ENCODE measurements at places on chromosomes 3 and 15.

DNA sequence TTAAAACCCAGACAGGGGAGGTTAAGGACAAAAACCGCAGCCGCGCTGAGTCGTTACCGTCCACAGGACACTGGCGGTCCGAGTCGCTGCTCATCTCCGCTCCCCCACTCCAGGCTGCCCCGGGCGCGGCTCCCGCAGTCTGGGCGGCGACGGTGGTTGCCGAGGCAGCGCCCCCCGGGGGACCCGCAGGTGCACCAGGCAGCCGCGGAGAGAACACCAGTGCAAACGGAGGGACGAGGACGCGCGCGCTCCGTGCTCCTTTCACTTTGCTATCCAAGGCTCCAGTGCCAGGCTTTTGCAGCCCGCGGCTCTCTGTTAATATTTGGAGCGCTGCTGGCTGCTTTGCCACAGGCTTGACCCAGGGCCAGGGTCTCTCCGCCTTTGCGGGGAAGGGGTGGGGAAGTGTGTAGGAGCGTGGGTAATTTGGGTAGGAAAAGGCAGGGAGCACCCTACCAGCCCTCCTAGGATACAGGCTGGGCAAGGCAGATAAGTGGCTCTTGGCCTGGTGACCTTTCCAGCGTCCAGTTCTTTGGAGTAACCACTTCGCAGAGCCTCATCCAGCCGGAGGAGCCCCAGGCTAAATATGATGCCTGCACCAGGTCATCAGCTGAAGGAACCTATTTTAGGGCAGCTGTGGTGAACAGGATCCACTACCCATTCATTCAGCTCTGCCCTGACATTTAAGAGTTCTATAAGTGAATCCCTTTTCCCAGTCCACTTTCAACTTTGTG is at the start of gene GADL1:
TSS of gene GADL1 (minus strand) at position 141 of the 731 bp plus-strand sequence. CDS start at position 94, 47 bp downstream.
- DNase-seq: no peak

- no peak for DNase-seq
Observed at GRCh38 chr15:71237456-71238188, 122.4 kb downstream of the THSD4 start.

- no peak for DNase-seq
Observed at GRCh38 chr15:65730549-65731172, 61.4 kb downstream of the DENND4A start.

GRCh38 chr3:10550705-10551104 is 45.3 kb upstream of the ATP2B2 start:
- DNase-seq: no peak

GRCh38 chr15:90885432-90886290 is 1.4 kb downstream of the FES start:
- DNase-seq: peak; percentile 68

GRCh38 chr3:53885239-53885638 is 3.3 kb upstream of the ACTR8 start:
- no peak for DNase-seq

- DNase-seq: no peak
Observed at GRCh38 chr15:99909592-99910295, 176.5 kb upstream of the LYSMD4 start.

GRCh38 chr3:151775314-151776258 is 38.3 kb upstream of the AADAC start:
- DNase-seq: no peak

- DNase-seq: no peak
Observed at GRCh38 chr3:189773056-189773455, 141.9 kb downstream of the TP63 start.

DNA sequence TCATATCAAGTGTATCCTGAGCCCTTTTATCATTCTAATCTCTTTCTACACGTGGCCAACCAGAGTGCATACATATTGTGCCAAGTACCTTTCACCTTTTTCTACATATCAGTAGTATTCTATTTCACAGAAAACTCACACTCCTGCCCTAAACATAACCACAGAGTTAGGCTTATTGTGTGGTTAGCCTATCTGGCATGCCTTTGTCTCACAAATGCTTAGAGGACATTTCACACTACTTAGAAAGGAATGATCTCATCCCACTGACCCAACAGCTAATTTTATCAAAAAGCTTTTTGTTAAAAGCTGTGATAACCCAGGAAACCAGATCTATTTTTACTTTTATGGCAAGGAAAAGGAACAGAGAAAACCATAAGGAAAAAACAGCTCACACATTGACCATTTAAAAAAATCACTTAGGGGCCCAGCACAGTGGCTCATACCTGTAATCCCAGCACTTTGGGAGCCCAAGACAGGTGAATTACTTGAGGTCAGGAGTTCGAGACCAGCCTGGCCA is 17.8 kb upstream of the MAP4 start:
- DNase-seq: no peak

GRCh38 chr15:40449275-40449674 is 8.5 kb downstream of the BAHD1 start:
- no peak for DNase-seq

DNA sequence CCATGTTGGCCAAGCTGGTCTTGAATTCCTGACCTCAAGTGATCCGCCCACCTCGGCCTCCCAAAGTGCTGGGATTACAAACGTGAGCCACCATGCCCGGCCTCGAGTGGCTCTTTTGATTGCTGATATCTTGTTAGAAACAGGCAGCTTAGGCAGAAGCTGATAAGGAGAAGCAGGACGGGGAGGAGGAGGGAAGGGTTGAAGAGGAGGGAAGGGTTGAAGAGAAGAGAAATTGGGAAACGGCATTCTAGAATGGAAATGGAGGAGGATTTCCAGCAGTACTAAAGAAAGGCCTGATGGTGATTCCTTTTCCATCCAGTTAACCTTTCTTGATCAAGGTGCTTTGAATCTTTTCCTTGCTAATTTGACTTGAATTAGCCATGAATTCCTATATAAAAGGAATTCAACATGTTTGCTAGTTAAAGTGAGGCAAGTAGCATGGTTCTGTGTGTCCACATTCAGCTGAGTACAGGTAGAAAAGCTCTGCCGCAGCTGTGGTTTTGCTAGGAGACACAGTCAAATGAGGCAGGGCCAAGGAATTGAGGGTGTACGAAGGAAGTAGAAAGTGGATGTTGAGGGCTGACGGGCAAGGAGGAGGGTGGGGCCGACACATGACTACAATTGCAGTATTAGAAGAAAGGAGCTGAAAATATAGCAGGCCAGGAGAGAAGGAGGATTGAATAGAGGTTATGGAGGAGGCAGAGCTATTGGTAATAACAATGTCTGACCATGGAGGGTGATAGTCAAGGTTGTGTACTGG is 27.2 kb upstream of the ATP1B3 start:
- DNase-seq: no peak

- DNase-seq: no peak
Observed at GRCh38 chr3:115194476-115194875, 47.4 kb upstream of the ZBTB20 start.

DNA sequence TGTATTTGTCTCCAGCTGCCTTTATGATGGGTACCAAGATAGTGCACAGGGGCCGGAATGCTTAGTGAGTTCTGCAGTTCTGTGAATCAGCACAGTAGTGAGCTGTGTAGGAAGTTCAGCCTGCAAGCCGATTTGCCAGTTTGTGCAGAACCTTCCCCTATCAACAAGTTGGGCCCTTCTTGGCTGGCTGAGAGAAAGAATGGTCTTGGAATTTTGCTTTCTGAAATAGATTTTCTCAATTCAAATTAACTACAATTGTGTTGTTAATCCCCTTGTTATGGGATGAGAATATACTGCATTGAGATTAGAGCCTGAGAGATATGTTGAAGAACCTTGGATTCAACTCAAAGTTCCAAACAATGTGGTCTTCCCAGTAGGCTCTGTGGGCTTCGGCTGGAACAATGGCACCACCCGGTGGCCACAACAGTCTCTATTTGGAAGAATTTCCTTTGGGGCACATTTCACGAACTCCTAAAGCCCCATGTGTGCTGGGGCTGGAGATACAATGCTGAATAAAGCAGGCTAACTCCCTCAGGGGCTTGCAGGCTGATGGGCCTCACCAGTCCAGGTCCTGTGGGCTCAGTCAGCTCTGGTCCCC is 59.1 kb downstream of the TRIM42 start:
- no peak for DNase-seq

DNA sequence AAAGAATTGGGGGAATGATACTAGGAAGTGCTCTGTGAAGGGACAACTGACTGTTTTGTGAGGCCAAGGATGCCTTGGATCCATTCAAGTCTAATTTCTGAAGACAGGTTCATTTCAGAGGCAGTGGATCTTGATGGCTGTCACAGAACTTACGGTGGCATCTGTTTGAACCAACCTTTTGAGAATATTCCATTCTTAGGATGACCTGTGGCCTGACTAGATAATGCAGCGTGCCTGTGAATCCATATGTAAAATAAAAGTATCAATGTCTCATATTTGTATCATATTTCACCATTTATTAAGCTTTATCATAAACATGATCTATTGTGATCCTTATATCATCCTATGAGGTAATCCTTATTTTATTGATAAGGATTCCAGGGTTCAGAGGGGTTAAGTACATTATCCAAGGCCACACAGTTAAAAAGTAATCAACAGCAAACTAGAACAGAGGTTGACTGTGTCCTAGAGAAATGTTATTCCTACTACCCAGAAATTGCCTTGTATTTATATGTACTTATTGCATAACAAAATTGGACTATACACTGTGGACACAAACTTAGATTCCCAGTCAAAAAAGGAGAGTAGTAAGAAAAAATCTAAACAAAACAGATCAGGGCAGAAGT is 34.3 kb downstream of the IL1RAP start:
- no peak for DNase-seq
